ENCODE measurements at places on chromosomes 4 and X.

- DNase-seq, result no peak
These were observed 317.1 kb downstream of the UNC5C start for GRCh38 chr4:95231681-95232080.

- no peak for DNase-seq
These were observed 13.4 kb upstream of the RNF175 start for GRCh38 chr4:153773236-153773690.

DNA sequence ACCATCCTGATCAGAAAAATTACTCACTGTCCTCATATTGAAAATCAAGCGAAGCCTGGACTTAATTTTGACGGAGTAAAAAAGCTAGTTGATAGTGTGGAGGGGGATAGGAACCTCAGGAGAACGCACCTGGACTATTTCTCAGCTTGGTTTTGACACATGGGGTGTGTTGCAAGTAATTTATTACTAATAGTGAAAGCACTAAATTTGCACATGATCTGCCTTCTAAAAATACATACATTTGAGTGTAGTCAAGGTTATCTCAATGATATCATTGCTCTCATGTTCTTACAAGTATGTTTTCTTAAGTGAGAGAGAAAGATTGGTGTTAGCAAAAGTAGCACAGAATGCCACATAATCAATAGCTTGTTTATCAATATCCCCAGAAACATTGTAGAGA is 29.5 kb downstream of the LRIT3 start:
- no peak for DNase-seq

DNA sequence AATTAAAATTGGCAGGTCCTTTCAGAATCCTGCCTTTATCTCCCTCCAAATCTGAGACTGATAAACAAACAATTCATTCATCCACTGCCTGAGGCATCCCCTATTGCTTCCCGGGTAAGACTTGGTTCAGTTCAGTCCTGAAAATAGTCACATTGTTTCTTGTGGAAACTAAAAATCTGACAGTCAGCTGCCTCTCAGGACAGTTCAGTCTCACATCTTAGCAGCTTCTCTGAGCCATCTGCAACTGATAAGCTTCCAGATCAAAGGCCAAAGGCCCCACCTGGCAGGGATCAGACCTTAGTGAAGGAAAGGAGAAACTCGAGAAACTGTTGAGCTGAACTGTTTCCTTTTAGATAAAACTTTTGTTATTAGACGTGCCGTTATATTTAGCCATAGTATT is 264.5 kb downstream of the IL15 start:
- DNase-seq, result no peak

DNA sequence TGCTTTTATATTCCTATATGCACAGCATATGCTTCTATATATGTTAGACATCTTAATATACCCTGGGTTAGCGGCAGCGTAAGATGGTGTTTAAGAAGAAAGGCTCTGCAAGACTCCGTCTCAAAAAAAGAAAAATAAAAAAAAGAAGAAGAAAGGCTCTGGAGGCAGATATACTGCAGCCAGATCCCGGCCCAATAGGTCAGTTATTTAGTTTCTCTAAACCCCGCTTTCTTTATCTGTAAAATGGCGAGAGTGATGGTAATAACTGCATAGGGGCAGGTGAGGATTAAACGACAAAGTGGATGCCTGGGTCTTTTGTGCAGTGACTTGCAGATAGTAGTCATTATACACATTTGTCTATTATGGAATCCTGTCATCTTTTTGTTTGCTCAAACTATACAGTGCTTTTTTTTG is 115.2 kb downstream of the NAA11 start:
- no peak for DNase-seq

- no peak for DNase-seq
These were observed 52.4 kb upstream of the NDP start for GRCh38 chrX:44025555-44025954.

GRCh38 chrX:44536198-44536597 is 6.5 kb downstream of the FUNDC1 start:
- DNase-seq, result no peak

DNA sequence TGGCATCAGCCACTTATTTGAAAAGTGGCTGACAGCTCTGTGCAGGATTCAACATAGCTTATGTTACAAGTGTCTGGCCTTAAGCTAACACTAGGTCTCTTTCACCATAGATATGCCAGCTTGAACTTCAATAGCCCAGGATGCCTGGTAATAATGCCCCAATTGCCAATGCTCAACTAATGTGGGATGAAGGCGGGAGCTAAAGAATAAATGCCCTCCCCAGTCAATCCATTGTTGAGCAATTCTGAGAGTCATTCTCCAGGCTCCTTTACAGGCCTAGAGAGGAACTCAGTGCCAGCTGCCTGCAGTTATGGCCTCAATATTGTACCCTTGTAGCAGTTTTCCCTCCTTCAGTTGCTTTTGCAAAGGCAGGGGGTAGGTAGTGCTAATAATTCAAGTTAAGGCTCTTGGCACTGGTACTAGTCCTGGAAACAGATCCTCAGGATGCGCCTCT is 460.2 kb downstream of the GABRG1 start:
- DNase-seq, result no peak

DNA sequence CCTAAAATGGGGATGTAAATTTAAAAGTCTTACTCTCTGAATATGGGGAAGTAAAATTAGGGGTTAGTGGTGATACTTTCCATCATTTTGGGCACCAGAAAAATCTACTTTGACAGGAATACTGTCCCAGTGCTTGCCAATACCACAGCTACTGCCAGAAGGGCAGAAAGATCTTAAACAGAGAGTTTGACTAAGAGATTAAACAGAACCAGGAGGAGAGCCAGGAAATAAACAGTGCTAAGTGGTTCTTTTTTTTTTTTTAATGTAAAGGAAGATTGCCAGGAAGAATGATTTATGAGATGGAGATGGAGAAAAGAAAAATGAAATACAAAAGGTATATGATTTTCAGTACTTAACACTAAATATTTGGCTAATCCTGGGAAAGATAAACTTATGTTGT is 126.8 kb downstream of the RTL3 start:
- DNase-seq, result no peak

- no peak for DNase-seq
These were observed 69.1 kb downstream of the SPIN4 start for GRCh38 chrX:63282077-63282476.

- no peak for DNase-seq
These were observed 166.1 kb upstream of the RPL34 start for GRCh38 chr4:108454227-108454626.

DNA sequence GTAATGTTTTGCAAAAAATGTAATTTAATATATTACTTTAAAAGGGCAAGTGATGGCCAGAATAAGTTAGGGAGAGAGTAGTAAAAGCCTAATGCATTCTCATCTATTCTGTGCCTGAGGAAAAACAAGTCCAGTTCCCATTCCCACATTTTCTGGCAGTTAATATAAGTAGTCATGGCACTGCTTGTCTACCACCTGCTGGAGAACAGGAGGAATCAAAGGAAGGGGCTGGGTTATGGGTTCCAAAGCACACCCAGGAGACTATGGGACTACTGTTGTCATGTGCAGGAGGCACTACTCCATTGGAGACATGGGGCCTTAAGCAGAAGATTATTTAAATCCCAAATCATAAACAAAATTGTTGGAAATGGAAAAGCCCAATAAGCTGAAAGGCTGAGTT is 2618.6 kb downstream of the ARAP2 start:
- no peak for DNase-seq

DNA sequence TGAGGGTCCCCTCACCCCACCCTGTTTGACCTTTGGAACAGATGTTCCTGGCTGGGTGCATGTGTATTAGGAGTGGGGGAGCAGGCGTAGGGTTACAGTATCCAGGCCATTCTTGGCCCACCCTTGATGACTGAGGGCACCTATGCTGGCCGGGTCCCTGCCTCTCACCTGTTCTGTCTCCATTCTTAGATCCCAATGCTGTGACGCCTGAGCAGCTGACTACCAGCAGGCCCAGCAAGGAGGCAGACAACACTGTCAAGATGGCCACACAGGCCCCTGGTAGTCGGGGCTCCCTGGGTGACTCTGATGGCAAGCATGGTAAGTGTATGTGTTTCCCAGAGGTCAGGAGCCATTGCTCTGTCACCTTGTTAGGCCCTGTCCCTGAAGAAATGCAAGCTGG is 10.9 kb downstream of the EFNB1 start:
- peak; percentile 82 for DNase-seq

DNA sequence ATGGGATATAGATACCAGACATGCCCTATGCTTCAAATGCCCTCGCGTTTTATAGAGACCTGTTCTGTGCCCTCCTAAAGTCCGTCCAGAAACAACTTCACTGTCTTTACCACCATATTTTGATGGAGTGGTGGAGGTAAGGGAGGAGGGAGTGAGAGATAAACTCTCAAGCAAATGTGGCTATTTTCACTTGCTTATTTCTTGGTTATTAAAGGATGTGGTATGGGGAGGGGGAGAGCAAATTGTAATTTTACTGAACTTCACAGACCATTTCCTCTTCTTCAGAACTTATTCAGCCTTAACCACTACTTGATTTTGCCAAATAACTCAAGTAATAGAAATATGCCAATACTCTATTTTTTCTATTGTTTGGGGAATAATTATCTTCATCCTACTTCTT is 31.5 kb downstream of the GPR174 start:
- DNase-seq, result no peak

- DNase-seq, result no peak
These were observed 20.7 kb downstream of the SLIT2 start for GRCh38 chr4:20272411-20272872.

GRCh38 chr4:153243468-153243867 is 39.2 kb downstream of the TRIM2 start:
- DNase-seq, result no peak

DNA sequence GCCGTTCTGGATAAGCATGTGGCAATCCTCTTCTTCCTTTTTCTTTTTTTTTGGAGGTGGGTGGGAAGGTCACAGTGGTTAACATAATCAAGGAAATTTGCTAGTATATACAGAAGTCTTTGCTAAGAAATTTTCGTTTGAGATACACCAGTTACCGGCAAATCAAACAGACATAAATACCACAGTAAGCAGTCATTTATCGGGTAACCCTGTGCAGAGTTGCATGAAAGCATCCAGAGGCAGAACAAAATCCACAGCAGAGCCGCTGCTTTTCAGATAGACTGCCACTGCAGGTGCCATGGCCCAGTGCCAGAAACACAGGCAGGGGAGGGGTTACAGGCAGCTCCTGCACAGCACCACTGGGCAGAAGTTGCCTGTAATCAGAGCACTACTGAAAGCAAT is 179.1 kb upstream of the MAB21L2 start:
- no peak for DNase-seq

GRCh38 chr4:172660251-172660650 is 508.4 kb upstream of the GALNT7 start:
- DNase-seq, result no peak

DNA sequence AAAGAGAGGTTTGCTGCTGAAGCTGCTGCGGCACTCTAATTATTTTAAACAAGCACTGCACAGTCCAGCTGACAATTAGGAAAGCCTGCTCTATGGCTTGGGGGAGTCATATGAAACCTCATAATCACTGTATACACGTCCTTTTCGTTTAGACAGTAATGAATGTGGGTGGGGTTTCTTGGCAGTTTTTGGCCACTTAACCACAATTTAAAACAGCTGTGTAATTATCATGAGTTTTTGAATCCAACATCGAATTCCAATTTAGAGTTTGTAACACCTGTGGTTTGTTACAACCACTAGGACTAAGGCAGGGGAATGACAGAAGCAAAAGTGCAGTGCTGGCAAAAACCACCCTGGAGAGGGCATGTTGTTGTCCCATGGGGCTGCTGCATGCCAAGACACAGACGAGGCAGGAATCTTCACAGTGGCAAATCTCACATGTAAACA is 99.5 kb downstream of the CXXC4 start:
- DNase-seq, result no peak

GRCh38 chr4:142614621-142615323 is 231.3 kb downstream of the INPP4B start:
- DNase-seq, result no peak

DNA sequence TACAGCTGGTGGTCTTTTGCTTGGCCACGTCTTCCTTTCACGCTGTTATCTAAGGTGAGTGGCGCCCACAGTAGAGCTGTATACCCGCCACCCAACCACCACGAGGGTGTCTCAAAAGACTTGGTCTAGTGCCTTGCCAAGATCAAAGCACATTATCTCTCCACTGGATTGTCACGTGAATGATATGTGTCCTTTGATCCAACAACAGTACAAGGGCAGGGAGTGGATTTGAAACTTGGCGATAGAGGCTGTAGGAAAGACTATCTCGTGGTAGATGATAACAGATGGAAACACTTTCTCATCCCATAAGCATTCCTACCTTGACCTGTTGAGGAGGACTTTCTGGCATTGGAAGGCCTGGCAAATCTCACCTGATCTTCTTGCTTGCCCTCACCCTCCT is 37.7 kb upstream of the BCLAF3 start:
- DNase-seq, result no peak

- DNase-seq, result no peak
These were observed 12.3 kb upstream of the CHRNA9 start for GRCh38 chr4:40322811-40323210.

- no peak for DNase-seq
These were observed 743 bp upstream of the NRK start for GRCh38 chrX:105821471-105822121.

GRCh38 chrX:46704767-46705386 is 54.0 kb downstream of the SLC9A7 start:
- no peak for DNase-seq

GRCh38 chr4:164383358-164384220 is 370.3 kb upstream of the SMIM31 start:
- DNase-seq, result no peak

All from mesenteric fat pad (tissue), 1 donor.